Activated CD4-positive, alpha-beta T cell treated with anti-CD3 and anti-CD28 coated beads, Interleukin-2, amount 50 U/mL, for 16 hours (primary cell): ENCODE measurements at places on chromosomes 13 and 19.

- DNase-seq, result no peak
Measured at GRCh38 chr19:14530005-14530348, 583 bp downstream of the TECR start.

DNA sequence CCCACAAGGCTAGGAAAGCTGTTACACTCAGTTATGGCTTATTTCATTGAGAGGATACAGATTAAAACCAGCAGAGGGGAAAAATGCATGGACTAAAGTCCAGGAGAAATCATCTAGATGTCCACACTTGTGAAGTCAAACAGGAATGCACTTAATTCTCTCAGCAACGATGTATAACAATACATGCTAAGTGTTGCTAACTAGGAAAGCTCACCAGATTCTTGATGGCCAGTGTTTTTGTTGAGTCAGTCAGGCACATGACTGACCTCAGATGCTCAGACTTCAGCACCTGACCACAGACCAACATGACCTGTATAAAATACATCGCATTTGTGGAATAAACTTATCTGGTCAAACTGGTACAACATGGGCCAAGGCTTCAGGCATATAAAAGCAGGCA, 470.2 kb upstream of the PRR20A start:
- DNase-seq, result no peak

DNA sequence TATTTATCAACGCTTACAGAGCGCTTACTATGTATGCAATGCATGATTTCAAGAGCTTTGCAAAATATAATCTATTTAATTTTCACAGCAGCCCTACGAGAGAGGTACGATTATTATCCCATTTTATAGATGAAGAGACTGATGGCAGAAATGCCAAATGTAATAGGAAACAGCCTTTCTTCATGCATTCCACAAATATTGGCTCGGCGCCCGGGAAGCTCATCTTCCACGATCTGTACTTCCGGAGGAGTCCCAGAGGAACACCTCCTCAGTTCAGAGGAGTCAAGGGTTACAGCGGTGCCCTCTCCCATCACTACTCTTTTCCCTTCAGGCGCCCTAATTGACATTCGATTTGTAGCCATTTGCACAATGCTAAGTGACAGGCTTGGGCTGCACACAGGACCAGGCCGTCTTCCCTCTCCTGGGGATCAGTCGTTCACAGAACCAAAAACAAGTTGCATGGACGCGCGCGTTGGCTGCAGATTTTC, 1.1 kb upstream of the ARHGAP35 start:
- no peak for DNase-seq

GRCh38 chr19:33804021-33804799, 7.5 kb downstream of the KCTD15 start:
- no peak for DNase-seq

DNA sequence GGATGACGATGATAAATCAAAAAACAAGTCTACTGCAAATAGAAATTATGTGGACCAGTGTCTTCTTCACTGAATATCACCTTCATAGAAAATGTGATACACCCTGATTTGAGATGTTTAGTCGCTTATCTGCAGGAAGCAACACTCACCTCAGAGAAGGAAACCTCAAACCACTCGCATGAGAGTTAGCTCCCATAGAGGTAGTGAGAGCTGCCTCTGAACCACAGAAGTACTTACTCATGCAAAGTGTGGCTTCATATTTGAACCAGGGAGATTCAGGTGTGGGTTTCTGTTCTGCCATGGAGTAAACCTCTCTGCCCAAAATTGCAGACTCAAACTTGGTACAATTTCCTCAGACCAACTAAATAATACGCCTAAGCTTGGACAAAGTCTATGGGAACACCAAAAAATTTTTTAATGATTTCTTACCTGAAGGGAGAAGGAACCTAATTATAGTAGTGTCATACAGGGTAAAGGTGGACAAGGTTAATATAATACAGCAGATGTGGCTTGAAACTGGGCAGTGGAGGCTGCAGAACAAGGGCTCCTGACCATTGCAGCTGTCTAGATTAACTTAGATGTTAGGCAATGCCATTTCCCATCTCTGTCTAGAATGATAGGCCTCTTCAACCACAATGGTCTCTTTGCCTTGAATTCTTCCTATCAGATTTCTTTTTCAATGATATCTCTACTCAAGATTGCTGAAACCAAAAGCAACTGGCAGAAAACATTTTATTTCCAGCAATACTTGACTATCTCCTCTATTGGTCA, 29.6 kb upstream of the RCBTB2 start:
- peak; percentile 97 for DNase-seq

DNA sequence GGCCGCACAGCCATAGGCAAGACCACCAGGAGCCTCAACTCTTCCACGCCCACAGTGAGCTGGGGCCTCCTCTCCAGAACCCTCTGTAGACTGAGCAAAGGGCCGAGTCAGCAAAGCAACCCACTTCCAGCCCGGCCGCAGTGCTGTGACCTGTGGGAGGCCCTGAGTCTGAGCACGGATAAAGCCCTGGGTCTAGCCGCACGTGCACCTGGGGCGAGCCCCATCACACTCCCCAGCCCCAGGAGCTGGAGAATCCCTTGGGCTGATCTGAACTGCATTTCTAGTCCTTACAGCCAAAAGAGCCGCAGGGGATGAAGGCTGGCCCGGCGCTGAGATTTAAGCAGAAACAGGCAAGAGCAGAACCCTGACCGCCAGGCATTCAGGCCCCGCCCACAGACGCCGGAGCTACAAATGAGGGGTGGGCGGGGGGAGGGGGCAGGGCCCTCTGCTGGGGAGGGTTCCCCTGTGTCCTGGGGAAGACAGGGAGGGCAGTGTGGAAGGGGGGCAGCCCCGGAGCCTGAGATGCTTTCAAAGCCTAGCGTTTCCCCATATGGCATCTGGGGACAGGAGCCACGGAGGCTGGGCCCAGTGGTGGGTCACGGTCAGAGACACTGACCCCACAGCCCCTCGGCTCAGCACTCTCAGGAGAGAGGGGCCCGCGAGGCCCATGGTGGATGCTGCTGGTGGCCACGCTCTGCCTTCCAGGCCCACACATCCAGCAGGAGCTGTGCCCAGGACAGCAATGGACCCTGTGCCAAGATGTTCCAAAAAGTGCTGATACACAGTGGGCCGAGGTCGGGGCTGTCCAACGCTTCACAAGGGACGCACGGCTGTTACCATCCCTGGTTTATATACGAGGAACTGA, 4.9 kb downstream of the TMEM259 start:
- DNase-seq, result no peak

DNA sequence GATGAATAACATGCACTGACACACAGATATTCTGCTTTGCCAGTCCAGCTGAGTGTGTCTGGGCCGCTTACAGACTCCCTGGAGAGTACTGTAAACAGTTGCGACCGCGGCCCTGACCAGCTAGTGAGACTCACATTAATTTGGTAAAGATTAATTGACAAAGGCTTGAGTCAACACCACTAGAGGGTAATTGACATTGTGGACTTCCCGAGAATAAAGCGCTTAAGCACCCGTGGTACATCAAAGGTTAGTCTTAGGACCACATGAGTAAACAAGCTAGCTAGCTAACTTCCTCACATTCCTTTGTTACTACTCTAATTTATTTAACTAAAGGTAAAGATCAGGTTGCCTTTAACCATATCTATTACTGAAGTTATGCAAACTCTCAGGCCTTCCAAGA, 624.4 kb upstream of the ARGLU1 start:
- no peak for DNase-seq

DNA sequence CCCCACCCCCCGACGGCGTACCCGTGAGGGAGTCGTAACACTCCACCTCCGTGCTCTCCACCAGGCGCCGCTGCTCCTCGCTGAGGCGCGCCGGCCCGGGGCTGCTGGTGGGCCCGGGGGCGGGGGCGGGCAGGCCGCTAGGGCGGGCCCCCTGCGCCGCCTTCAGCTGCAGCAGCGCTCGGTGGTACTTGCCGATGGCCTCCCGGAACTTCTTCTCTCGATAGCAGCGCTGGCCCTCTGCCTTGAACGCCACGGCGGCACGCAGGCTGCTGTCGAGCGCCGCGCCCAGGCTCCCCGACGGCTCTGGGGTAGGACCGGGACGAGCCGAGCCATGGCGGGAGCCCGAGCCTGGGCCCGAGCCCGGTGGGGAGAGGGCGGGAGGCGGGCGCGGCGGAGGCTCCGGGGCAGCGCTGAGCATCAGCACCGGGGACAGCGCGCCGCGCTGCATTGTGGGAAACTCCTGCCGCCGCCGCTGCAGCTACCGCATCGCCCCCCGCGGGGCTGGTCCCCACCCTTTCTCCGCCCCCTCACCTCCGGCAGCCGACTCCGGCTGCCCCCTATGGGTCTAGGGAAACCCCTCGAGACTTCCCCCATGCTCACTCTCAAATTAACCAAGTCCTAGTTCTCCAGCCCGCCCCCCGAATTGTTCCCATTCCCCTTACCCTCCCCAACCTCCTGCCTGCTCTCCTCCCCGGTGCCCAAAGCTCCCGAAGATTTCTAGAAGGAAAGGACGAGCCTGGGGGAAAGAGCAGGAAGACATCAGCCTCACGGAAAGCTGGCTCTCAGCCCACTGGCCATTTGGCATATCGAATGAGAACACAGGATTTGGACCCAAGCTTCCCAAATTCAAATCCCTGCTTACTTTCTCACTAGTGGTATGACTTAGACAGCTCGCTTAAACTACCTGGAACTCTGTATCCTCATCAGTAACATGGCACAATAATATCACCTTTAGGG, at the start of gene TTC9B:
Gene TTC9B (minus strand): TSS at position 451 of the 957 bp plus-strand sequence. CDS start 3 bp downstream, at position 448.
- peak; percentile 15 for DNase-seq

GRCh38 chr19:2665103-2665502, 37.4 kb downstream of the GNG7 start:
- no peak for DNase-seq

- no peak for DNase-seq
Measured at GRCh38 chr19:45391871-45392665, 12.8 kb downstream of the PPP1R13L start.

GRCh38 chr19:17245535-17245984, at the start of gene NR2F6:
NR2F6 (minus strand) TSS chr19:17245919; CDS start chr19:17245220, 699 bp downstream.
- no peak for DNase-seq

GRCh38 chr19:1234051-1234954, 3.5 kb downstream of the CBARP start:
- DNase-seq, result no peak

GRCh38 chr19:13920940-13921747, 15.1 kb downstream of the CC2D1A start:
- DNase-seq, result peak; percentile 72

GRCh38 chr19:57689750-57690149, 8.0 kb downstream of the ZNF551 start:
- DNase-seq, result no peak

DNA sequence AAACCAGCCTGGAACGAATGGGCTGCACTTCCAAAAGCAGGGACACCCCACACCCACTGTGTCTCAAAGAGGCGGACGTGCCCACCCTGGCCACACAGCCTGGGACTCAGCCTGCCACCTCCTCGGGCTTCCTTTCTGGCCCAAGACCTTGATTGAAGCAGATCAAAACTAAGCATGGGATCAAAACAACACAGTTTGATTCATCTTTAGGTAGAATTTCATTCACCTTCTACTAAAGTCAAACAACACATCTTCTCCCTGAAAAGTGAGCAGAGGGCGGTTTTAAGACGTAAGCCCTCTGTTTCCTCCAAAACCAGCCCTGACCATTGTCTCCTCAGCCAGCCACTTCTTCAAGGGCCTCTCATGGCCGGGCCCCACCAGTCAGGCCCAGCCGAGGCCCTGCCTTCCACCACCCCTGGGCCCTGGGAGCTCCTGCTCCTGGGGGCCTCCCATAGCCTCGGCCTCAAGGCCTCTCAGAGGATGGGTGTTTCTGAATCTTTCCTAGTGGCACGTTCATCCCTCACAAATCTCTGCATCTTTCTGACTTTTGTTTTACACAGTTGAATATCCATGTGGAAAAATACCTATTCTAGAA, 6.3 kb upstream of the F10 start:
- no peak for DNase-seq

- DNase-seq, result no peak
Measured at GRCh38 chr13:31625115-31625514, 114.2 kb upstream of the RXFP2 start.

GRCh38 chr13:42602906-42603305, 29.0 kb downstream of the TNFSF11 start:
- no peak for DNase-seq

DNA sequence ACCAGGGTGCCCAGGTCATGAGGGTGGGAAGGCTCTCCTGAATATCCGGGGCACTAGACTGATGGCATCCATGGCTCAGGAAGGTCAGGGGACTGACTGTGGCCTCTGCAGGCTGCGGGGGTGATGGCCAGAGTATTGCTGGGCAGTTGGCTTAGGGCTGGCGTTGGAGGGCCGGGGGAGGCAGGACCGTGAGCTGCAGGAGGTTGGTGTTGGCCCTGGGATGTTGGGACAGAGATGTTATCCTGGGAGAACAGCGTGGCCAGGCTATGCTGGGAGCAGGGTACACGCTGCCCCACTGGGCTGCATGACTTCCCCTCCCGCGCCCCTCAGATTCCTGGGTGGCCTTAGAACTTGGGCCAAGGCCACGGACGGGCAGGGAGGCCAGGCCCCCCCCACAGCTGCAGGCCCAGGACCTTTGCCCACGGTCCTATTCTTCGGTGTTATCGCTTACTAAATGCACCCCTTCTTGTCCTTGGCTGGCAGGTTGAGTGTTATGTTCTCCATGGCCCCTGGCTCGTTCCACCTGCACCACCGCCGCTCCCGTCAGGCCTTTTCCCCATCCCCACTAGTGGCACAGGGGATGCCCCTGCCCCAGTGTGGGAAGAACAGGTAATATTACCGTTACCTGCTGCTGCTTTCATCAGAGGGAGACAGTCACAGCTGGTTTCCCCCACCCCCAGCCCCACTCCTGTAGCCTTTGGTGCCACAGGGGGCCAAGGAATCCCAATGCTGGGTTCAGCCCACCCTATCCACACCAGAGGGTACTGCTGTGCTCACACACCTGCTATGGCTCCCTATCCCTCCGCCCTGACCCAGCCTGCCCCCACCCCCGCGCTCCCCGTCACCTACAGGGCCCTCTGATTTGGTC, 3.2 kb upstream of the ISYNA1 start:
- DNase-seq, result no peak

DNA sequence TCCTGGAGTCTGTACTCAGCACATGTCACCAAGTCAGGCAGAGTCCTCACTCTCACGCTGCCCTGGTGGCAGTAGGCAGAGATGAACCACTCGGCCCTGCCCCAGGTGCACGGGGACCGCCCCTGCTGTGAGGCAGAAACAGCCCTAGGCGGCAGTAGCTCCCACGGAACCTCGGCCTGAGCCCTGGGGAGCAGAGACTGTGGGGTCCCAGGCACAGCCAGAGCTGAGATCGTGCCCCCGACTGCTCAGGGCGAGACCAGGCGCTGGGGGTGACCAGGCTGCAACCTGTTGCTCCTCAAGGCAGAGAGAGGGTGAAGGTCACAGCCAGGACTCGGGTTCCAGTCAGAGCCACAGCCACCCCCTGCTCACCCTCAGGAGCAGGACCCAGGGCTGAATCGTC, 34.9 kb downstream of the AP1M1 start:
- DNase-seq, result no peak

GRCh38 chr19:38036707-38037611, 130.0 kb downstream of the SIPA1L3 start:
- DNase-seq, result no peak
